ENCODE measurements at places on chromosomes 5 and 9.

DNA sequence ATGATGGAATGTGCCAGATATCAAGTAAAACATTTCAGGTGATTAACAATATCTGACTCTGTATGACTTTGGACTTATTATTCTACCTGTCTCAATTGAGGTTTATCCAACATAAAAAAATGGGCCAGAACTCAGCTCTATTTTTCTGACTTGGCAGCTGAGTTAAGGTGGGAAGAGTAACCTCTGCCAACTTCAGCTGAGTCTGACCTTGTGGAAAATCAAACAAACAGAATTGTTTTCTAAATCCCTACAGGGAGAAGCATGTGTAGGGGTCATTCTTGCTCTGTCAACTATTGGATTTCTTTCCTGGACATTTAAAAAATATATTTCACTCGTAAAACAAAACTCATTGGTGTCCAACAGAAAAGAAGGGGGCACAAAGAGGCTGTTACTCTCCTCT is 139.4 kb upstream of the TLR4 start:
- no peak for DNase-seq

GRCh38 chr5:126998201-126998631 is 32.1 kb downstream of the MARCHF3 start:
- no peak for DNase-seq

- DNase-seq = no peak
Observed at GRCh38 chr5:76696251-76696650, 19.7 kb upstream of the F2R start.

GRCh38 chr9:64773491-64773931 is 511.5 kb downstream of the FOXD4L5 start:
- no peak for DNase-seq

GRCh38 chr5:61768692-61769281 is 436.7 kb downstream of the ZSWIM6 start:
- DNase-seq = no peak

DNA sequence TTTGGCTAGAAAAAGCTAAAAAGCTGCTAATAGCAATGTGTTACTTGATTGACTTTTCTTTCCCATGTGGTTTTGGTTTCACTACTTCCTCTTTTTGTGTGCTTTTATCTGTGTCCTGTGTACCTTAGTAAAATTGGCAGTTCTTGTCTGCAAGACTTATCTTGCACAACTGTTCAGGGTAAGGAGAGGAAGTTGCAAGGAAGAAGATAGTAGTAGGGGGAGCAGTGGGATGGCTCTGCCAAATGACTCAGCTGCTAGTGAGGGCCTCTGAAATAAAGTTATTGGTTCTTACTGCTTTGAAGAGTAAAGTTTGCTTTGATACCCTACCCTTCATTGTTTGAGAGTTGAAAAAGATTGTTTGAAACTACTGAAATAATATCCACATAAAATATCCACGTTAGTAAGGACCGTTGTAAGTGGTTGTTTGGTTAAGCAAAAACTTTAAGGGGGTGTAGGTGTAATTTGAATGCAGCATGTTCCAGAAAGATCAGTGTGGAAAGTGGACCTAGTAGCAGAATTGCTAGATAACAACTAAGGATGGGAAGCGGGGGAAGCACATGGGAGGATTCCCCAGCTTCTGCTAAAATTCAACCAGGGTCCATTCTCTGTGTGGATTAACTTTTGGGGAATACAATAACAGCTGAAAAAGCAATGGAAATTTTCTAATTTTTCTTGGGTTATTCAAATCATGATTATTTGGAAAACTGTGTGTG is 123.5 kb downstream of the SCAMP1 start:
- DNase-seq = no peak

DNA sequence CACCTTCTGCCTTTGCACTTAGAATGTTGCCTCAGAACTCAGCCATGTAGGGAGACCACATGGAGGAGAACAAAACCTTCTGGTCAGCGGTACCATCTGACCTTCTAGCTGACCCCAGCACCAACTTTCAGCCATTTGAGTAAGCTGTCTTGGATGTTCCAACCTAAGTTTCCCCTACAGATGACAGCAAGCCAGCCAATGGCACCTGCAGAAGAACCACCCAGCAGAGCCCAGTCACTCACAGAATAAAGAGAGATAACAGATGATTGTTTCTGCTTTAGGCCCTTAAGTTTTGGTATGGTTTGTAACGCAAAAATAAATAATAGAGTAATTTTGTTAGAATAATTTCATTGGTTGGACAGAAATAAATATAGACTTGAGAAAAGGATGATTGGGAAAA is 10.4 kb downstream of the DNAH5 start:
- no peak for DNase-seq

DNA sequence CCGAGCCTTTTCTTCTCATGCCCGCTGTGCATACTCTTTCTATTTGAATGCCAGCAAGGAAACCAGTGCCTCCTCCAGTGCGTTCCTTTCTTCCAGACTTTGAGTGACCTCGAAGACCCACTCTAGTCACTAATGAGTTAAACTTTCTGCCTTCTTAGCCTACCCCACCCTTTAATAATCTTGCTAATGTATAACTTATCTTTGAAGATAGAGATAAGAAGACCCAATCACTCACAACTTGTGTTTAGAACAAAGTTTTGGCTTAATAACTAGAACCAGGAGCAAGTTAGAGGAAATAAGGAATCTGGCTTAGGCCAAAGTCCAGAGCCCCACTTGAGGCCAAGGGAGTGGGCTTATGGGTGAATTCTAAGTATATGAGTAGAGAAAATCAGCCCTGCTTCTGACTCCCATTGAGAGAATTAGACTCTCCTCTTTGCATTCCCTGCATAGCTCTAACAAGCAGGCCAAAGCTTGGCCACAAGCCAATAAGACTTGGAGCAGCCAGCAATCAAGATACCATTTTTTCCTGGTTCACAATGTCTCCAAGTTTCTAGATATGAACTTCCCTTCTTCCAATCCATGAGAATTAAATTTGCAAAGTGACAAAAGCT is 181.5 kb upstream of the PIK3R1 start:
- no peak for DNase-seq

GRCh38 chr5:96788112-96788749 is 19.5 kb downstream of the ERAP1 start:
- DNase-seq = no peak

DNA sequence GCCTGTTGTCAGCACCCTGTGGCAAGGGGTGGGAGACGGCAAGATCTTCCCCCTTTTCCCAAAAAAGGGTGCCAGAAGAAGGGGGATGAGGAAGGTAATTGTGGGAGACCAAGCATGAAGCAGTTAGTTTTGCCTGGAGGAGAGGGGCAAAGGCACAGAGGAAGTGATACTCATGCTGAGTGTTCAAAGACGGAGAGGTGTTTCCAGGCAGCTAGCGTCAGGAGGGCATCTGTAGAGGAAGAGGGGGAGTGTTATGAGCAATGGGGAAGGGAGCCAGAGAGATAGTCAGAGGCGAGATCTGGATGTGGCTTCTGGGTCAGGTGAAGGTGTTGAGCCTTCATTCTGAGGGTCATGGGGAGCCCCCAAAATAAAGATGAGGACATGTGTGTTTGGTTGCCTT is 26.9 kb upstream of the ADAM19 start:
- DNase-seq = peak; percentile 67

- peak; percentile 67 for DNase-seq
Observed at GRCh38 chr9:137031904-137032640, at the start of gene FUT7. Gene FUT7, minus strand, starts transcription at chr9:137032088. Its CDS starts 97 bp downstream, at chr9:137031991.

GRCh38 chr5:77590347-77590746 is 48.2 kb downstream of the OTP start:
- DNase-seq = no peak

DNA sequence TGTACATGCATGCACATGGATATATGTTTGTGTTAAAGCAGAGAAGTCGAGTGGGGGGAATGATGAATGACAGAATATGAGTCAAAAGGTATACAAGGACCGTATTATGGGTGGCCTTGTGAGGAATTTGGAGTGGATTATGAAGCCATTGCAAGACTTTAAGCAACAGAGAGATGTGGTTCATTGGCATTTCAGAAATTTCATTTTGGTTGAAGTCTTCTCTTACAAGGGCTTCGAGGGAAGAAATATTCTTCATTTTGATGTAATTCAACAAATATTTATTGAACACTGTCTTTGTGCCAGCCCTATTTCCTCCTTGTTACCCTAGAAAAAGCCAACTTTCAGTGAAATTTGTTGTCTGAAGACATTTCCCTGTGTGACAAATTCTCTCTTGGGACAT is 83.9 kb upstream of the SLCO6A1 start:
- no peak for DNase-seq

DNA sequence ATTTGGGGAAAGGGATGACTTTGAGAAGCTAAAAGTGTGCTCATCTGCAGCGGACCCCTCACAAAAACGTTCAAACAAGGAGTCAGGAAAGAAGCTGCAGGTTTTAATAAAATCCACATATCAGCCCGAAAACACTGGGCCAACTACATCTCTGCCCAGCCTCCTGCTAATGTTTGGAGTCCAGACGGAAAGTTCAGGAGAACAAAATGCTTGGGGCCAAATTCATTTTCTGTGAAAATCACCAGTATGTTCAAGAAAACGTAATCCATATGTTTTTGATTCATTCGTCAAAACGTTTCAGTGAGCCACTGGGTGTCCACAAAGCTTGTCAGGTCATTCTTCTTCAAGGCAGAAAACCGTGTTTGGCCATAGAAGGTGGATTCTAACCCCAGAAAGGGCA is 87.5 kb upstream of the GAS1 start:
- DNase-seq = no peak

- no peak for DNase-seq
Observed at GRCh38 chr5:152623951-152624350, 218.9 kb upstream of the NMUR2 start.

GRCh38 chr5:94740286-94740685 is 121.8 kb downstream of the SLF1 start:
- no peak for DNase-seq

GRCh38 chr5:80871541-80871961 is 88.6 kb upstream of the RASGRF2 start:
- peak; percentile 66 for DNase-seq

DNA sequence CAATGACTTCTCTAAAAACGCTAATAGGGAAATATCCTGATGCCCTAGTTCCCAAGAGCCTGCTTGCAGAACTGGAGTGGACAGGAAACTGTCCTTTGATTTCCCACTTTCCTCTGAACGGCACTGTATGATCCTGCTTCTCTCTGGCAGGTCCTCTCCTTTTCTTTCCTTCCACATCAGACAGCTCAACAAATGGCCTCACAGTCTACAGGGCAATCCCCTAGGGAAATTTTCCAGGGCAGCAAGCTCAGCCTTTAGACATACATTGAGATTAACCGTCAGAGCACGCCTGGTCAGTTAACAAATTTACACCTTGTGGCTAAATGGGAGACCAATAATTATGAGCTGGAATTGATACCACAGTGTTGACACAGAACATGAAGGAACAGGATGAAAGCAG is 164.9 kb downstream of the SLC24A2 start:
- DNase-seq = no peak

GRCh38 chr5:8340739-8341344 is 471.9 kb downstream of the MTRR start:
- no peak for DNase-seq

GRCh38 chr9:84435902-84436301 is 95.3 kb upstream of the SLC28A3 start:
- DNase-seq = no peak

DNA sequence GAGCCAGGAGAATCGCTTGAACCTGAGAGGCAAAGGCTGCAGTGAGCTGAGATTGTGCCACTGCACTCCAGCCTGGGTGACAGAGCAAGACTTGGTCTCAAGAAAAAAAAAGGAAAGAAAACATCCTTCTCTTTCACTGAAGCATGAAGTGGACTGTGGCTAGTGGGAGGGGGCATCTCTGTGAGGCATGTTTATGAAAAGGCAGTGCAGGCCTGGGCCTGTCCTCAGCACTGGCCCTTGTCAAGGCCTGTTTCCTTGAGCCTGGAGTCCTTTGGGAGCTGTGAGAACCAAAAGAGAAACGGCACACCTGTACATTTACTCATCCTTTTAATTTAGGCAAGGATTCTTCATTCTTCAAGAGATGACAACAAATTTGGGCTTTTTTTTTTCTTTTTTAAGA is 18.3 kb upstream of the FUBP3 start:
- DNase-seq = no peak

- DNase-seq = no peak
Observed at GRCh38 chr5:61600945-61601511, 269.0 kb downstream of the ZSWIM6 start.

DNA sequence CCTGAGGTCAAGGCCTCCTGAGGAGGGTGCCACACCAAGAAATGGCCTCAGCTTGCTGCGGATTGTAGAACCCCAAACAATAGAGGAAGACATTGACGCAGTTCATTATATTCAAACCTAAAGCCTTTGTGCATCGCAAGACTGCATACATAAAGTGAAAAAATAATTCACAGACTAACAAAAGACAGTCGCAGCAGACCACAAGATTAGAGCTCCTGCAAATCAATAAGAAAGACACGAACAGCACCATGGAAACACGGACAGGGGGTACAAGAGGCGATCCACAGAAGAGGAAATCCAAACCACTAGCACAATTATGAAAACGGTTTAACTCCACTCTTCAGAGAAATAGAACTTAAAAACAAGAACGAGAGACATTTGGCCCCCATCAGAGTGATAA is 10.0 kb upstream of the TCOF1 start:
- no peak for DNase-seq

DNA sequence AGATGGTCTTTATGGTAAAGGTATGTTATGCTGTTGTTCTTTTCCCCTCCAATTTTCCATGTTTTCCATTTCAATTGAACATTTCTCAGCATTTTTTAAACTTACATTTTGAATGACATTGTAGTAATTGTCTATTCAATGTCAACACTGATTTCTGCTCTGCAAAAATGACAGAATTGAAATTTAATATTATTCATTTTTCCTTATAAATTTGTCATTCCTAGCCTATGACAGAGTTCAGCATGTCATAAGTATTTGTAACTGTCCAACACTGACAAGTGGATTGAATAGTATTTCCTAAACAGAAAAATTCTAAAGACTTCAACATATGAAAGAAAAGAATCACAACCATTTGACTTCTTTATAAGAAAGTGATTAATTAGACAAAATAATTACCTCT is 1478.3 kb upstream of the CDH6 start:
- no peak for DNase-seq

DNA sequence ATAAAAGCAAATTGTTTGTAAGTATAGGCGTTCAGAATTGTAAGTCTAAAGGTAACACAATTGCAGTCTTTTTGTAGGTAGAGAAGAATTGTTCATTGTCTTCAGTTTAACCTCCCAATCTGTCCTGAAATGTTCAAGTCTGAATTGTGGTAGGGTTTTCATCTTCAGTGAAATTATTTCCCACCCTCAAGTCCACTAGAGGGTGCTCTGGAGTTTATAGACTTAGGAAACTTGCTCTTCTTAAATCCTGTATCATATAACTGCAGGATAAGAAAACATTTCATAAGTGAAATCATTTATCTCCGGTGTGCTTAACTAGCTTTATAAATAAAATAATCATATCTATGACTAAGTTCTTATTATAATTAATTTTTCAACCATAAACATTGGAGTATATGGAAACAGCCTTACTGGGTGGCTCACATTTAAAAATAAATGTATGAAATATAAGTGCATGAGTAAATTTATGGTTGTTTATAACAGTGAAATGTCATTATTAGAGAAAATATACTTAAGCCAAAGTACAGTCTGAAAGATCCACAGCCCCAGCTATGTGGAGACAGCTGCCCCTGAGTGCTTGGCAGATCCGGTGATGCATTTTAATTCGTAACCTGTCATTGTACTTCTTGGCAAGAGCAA is 182.4 kb upstream of the OTULINL start:
- no peak for DNase-seq
